ENCODE measurements at places on chromosomes 4 and X.

DNA sequence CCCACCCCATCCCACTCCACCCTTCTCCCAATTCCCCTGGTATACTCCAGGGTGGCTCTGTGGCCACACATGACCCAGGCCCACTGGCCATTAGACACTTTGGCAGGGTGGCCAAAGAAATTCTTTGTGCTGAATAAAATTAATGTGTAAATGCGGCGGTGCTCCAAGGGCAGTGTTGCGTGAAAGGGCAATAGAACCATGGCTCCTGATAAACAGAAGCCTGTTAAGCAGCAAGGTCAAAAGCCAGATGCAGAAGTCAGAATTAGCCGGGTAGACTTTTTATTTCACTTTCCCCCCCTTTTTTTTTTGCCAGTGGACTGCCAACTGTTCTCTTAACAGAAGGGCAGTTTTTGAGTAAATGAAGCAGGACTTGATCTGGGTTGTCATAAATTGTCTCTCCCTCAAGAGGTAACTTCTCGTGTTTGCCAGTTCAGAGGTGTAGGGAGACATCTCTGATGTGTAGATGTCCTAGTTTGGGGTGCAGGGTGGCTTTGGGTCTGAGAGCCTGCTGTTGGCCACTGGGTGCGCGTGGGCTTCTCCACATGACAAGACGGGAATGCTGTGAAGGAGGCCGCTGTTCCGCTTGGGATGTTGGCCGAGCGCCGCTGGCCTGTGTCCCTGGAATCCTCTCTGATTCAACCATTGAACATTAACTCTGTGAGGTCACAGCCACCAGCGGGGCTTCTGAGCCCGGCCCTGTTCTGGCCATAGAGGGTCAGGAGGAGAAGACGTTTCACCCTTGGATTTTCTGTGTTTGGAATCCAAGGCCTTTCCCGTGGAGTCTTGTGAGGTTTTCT, 139.5 kb downstream of the TBL1X start:
- H3K27me3 ChIP-seq = no peaks in the 10 kb centered on the region
- H3K27ac ChIP-seq = no peak overlapping the region
- H3K4me1 ChIP-seq = no peaks in the 10 kb centered on the region
- no peak overlapping the region for H3K4me3 ChIP-seq
- DNase-seq = no peak
- H3K36me3 ChIP-seq = no peaks in the 10 kb centered on the region

DNA sequence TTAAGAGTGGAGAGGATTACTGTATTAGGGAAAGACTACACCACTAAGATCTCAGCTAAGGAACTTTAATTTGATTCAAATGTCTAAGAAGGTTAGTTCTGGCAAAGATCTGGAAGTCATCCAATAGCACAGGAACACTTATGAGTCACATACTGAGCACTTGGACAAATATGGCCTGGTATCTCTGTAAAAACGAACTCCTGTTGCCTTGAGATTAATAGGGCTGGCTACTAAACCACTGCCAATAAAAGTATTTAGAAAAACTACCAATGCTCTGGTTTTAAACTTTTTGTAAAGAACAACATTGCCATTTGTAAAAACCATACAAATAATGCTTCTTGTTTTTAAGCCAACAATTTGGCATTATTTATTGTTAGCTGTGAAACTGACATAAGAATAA, 70.5 kb downstream of the SEC24D start:
- H3K4me1 ChIP-seq = no peaks in the 10 kb centered on the region
- no peak for DNase-seq
- no peaks in the 10 kb centered on the region for H3K27me3 ChIP-seq
- no peak overlapping the region for H3K4me3 ChIP-seq

- peaks cover 9% of the 10 kb centered on the region for H3K36me3 ChIP-seq
- H3K27ac ChIP-seq = no peak overlapping the region
- no peaks in the 10 kb centered on the region for H3K27me3 ChIP-seq
- no peak for DNase-seq
- no peak overlapping the region for H3K4me3 ChIP-seq
Measured at GRCh38 chr4:152635851-152636250, 43.9 kb downstream of the TMEM154 start.

GRCh38 chr4:8641256-8641655, 48.7 kb downstream of the CPZ start:
- H3K27ac ChIP-seq = no peak overlapping the region
- DNase-seq = no peak
- H3K36me3 ChIP-seq = no peaks in the 10 kb centered on the region
- H3K4me3 ChIP-seq = no peak overlapping the region
- H3K27me3 ChIP-seq = no peaks in the 10 kb centered on the region
- no peaks in the 10 kb centered on the region for H3K4me1 ChIP-seq

GRCh38 chr4:136864604-136865185, 667.6 kb downstream of the PCDH18 start:
- no peaks in the 10 kb centered on the region for H3K27me3 ChIP-seq
- DNase-seq = peak; percentile 4
- no peak overlapping the region for H3K4me3 ChIP-seq
- H3K4me1 ChIP-seq = no peaks in the 10 kb centered on the region

DNA sequence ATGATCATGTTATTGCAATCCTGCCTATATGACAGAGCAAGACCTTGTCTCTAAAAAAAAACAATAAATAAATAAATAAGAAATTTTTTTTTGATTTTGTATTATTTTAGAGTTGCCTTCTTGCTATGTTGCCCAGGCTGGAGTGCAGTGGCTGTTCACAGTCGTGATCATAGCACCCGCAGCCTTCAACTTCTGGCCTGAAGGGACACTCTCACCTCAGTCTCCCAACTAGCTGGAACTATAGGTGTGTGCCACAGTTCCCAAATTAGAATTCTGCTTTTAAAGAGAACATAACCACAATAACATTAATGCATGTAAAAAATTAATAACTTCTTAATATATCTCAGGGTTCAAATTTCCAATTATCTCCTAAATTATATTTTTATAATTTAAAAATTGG, 7.8 kb downstream of the YIPF6 start:
- DNase-seq = no peak
- peaks cover 41% of the 10 kb centered on the region for H3K4me1 ChIP-seq
- no peak overlapping the region for H3K4me3 ChIP-seq
- H3K27ac ChIP-seq = no peak overlapping the region

DNA sequence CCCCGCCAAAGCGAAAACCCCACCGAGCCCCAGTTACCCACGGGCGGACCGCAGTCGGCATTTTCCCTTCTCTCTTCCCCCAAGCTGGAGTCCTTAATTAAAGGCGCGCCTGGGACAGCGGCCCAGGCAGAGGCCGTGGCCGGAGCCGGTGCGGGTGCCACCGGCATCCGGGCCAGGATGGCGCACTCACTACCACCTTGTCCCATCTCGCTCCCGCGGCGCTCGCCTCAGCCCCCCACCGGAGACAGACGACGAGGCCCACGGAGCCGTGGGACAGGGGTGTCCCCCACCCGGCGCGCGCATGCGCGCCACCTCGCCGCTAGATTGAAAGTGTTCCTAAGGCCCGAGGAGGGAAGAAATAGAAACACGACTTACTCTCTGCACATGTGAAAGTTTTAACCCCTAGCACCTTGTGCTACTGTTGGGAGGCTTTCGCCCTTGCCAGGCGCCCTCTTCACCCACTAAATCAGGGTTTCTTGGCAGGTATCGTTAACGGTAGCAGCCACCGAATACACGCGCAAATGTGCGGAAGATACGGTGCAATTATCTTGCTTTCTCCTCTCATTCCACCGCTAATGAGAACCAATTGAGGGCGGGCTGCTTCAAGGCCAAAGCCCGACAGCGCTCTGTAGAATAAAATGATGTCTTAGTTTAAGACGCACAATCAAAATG, 64.3 kb upstream of the CCDC160 start:
- DNase-seq = peak; percentile 26
- H3K36me3 ChIP-seq = no peaks in the 10 kb centered on the region
- no peaks in the 10 kb centered on the region for H3K27me3 ChIP-seq
- H3K4me3 ChIP-seq = no peak overlapping the region

DNA sequence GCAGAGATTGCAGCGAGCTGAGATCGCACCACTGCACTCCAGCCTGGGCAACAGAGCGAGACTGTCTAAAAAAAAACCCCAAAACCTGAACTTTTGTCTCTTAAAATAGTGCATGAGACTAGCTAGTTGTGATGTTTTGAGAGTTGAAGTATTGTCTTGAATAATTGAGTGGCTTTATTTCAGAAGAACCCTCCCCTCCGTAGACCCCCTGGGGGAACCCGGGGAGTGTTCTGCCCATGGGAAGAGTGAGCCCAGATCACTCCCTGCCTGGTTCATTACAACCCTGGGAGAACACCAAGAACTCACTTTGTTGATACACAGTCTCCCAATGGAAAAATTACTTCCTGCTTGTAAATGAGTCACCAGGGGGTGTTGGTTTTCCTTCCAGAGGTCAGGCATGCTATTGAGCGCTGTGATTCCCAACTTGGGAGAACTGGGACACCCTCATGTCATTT, 65.3 kb upstream of the SHISA3 start:
- H3K4me1 ChIP-seq = no peaks in the 10 kb centered on the region
- H3K36me3 ChIP-seq = no peaks in the 10 kb centered on the region
- DNase-seq = no peak
- H3K27me3 ChIP-seq = no peaks in the 10 kb centered on the region

DNA sequence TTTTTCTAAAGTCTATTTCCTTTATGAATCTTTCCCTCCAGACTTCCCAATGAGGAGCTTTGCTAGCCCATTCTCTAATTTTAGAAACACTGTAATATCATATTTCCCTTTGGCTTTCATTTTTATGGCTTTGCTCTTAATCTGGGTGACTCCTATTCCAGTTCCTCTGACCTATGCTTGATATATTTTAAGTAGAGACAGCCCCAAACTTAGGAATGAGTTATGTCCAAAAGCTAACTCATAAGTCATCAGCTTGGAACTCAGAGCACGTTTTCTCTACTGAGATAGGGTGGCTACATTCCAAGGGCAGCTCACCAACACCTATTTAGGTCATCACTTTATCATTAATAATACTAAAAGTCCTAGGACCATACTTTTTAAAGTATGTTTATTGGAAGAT, 77.8 kb downstream of the OR13H1 start:
- no peak overlapping the region for H3K4me3 ChIP-seq
- no peaks in the 10 kb centered on the region for H3K36me3 ChIP-seq
- H3K4me1 ChIP-seq = no peaks in the 10 kb centered on the region
- no peaks in the 10 kb centered on the region for H3K27me3 ChIP-seq
- no peak overlapping the region for H3K27ac ChIP-seq

All from CD4-positive, alpha-beta memory T cell (primary cell).